ENCODE measurements at places on chromosomes 3 and 15.

DNA sequence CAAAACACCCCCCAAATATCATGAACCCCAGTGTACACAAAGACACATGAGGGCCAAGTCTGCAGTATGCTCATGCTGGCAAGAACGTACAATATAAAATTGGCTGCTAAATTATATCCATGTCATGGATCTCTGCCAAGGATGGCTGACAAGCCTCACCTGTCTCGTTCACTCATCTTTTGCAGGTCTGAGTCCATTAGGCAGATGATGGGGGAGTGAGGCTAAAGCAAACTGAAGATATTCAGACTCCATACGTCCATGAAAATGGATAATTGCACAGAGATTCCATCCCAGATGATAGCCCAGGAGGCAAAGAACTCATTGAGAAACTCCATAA is 122.3 kb upstream of the PTPRG start:
- DNase-seq, result no peak

GRCh38 chr3:160106905-160107861 is 118.0 kb upstream of the C3orf80 start:
- no peak for DNase-seq

DNA sequence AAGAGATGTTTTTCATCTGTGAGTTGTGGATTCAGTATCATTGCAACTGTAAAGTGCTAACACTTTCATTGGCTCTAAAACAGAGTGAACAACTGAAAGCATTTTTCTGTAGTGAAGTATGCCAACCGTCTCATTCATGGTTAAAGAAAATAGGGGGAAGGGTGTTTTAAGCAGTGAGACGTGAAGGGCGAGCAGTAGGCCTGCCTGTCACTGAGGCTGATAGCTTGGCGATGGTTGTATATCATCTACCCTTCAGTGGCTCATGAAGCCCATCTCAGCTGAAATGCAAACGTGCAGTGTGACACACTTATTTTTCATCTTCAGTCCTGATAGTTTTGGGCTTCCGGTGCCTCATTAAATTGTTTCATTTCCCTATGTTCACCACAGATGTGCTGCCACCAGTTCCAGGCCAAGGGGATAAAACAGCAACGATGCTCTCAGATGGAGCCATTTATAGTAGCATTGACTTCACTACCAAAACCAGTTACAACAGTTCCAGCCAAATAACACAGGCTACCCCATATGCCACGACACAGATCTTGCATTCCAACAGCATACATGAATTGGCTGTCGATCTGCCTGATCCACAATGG is 562.0 kb downstream of the ROBO2 start:
- DNase-seq, result no peak

- DNase-seq, result no peak
Measured at GRCh38 chr15:45185903-45186770, 1.6 kb downstream of the SHF start.

GRCh38 chr3:10380906-10381305 is 60.0 kb upstream of the SEC13 start:
- no peak for DNase-seq

- no peak for DNase-seq
Measured at GRCh38 chr3:159583662-159584061, 405.0 kb upstream of the IL12A start.

DNA sequence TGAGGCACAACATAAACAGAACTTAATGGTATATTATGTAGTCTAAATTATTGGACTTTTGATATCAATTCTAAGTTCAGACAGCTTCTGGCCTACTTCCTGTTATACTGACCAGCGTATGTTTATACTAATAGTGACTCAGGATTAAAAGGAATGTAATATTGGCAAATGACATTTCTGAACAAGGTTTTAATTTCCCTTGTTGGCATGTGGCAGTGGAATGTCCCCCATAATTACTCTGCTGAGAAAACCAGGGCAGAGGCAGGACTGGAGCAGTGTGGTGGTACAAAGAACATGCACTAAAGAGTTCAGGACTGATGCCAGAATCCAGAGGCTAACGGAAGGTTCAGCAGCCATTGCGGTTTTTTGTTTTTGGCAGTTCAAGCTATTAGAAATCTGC is 184.0 kb downstream of the KCNAB1 start:
- no peak for DNase-seq

GRCh38 chr3:107370907-107371306 is 6.3 kb upstream of the CCDC54 start:
- DNase-seq, result no peak

GRCh38 chr3:43512754-43513404 is 108.9 kb downstream of the ANO10 start:
- DNase-seq, result no peak

DNA sequence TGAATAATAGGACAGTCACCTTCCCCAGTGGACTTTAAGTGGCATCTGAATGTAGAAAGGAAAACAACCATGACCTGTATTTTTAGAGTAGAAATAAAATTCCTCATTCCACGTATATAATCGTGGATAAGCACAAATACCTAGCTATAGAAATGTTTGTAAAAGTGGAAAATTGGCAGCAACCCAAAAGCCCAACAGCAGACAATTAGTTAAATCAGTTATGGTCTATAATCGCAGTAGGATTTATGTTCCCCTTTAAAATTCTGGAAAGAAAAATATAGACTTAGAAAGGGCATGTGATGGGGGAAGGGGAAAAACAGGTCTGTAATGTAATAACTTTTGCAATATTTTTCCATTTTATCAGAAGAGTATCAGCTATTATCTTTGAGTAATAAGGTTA is 241.9 kb upstream of the ST8SIA2 start:
- DNase-seq, result no peak

- DNase-seq, result no peak
Measured at GRCh38 chr15:60004009-60004845, at the start of gene FOXB1. TSS of gene FOXB1 (plus strand) at chr15:60004311. CDS start at chr15:60004964, 653 bp downstream.
